ENCODE measurements at places on chromosomes 11 and 22.

DNA sequence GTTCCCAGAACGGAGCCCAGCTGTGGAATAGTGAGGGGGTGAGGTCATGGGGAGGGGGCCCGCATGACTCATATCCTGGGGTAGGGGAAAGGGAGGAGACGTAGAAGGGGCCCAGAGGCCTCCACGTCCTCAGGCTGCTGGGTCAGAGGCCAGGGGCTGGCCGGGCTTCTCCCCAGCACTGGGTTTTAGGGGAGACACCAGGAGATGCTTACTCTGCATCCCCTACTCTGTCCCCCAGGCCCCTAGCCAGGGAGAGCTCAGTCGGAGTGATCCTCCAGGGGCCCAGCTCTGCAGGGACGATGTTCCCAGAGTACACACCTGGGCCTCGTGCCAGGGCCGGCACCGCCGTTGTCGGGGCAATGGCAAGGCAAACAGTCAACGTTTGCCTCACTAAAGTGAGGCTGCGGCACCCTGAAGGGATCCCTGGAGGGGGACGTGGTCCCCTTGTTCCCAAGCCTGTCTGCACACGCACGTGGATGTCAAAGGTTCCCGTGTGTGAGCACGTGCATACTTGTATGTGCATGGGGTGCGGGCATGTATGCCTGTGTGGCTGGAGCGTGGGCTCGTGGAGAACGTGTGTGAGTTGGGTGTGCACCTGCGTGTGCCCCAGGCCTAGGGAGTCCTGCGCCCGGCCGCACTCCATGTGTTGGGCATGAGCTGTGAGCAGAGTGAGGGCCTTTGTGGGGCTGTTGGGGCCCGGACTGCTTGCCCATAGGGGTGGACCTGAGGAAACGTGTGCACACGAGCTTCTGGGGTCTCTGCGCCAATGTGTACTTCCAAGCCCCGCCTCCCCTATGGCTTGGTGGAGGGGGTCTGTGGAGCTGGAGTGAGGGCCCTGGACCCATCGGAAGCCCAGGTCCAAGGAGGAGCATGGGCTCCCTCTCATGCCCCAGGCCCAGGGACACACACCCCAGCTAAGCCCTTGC is 14.2 kb downstream of the PRR33 start:
- peak; percentile 52 for DNase-seq

DNA sequence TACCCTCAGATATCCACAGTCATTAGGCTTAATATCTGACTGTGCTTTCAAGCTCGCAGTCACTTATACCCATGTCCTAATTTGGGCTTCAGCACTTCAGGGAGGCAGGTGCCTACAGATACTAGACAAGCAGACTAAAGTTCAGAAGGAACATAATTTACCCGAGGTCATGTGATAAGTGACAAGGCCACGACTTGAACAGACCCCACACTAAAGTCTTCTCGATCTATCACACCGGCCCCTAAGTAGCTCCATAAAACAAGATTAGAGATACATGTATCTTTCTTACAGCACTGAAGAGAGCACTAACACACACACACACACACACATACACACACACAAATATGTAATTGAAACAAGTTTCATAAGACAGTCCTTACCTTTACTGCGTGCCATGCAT is 32.6 kb downstream of the TOM1 start:
- no peak for DNase-seq

- peak; percentile 32 for DNase-seq
These were observed 156.4 kb downstream of the TTC17 start for GRCh38 chr11:43515090-43515489.

- no peak for DNase-seq
These were observed 29.7 kb downstream of the NFRKB start for GRCh38 chr11:129865701-129866100.

- peak; percentile 24 for DNase-seq
These were observed 650 bp downstream of the PPM1F start for GRCh38 chr22:21951931-21952465.

DNA sequence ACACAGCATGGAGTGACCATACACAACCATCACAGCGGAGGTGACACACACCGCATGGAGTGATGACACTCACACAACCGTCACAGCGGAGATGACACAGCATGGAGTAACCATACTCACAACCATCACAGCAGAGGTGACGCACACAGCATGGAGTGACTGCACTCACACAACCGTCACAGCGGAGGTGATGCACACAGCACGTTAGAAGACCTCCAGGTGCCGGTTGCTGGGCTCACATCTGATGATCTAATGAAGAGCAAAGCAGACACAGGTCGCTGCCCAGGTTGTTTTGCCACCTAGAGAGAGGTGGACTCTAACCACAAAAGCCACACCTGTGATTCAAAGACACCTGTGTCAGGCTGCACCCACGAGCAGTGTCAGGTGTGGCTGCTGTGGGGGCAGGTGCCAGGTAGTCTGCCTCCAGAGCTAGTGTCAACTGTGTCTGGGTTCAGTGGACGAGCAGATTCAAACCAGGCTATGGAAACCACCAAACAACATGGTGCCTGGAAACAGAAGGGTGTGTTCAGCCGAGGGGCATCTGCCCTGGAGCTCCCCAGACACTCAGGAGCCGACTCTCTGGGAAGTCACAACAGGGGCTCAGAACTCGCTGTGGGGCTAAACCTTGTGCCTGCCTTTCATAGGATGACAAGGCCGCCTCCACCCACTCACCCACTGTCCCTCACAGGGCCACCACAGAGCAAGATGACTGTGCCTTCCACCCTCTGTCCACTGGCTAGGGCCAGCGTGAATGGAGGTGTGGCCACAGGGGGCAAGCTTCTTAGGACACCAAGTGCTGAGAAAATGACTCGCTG is 608.2 kb downstream of the TBC1D22A start:
- DNase-seq: peak; percentile 6

- DNase-seq: no peak
These were observed 51.7 kb upstream of the RCN1 start for GRCh38 chr11:32039149-32039548.

DNA sequence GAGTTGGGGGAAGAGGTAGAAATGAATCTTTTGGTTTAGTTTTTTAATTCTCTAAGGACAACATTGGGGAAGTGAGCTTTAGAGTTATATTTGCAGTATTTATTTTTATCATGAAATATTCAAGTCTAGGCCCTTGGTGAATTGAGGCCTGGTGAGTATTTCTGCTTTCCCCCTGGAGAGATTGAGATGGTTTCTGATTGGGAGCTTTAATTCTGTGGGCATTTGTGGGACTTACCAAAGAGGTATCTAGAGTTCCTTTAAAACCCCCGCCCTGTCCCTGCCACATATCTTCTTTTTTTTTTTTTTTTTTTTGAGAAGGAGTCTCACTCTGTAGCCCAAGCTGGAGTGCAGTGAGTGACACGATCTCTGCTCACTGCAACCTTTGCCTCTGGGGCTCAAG is 9.6 kb downstream of the ACO2 start:
- DNase-seq: no peak

GRCh38 chr11:120268686-120269085 is 28.7 kb downstream of the POU2F3 start:
- no peak for DNase-seq

DNA sequence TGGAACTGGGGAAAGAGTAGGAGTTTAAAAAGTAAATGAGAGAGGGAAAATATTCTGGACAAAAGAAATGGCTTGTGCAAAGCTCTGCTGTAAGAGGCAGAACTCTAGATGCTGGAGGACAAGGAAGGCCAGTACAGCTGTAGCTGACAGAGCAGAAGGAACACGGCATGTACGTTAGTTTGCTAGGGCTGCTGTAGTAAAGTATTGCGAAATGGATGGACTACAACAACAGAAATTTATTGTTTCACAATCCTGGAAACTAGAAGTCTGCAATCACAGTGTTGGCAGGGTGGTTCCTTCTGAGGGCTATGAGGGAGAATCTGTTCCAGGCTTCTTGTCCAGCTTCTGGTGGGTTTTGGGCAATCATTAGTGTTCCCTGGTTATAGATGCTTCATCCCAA is 454.4 kb downstream of the NTM start:
- DNase-seq: no peak

GRCh38 chr22:44217346-44217745 is 36.6 kb downstream of the PARVG start:
- no peak for DNase-seq

GRCh38 chr11:69241075-69241740 is 52.7 kb upstream of the MYEOV start:
- no peak for DNase-seq

DNA sequence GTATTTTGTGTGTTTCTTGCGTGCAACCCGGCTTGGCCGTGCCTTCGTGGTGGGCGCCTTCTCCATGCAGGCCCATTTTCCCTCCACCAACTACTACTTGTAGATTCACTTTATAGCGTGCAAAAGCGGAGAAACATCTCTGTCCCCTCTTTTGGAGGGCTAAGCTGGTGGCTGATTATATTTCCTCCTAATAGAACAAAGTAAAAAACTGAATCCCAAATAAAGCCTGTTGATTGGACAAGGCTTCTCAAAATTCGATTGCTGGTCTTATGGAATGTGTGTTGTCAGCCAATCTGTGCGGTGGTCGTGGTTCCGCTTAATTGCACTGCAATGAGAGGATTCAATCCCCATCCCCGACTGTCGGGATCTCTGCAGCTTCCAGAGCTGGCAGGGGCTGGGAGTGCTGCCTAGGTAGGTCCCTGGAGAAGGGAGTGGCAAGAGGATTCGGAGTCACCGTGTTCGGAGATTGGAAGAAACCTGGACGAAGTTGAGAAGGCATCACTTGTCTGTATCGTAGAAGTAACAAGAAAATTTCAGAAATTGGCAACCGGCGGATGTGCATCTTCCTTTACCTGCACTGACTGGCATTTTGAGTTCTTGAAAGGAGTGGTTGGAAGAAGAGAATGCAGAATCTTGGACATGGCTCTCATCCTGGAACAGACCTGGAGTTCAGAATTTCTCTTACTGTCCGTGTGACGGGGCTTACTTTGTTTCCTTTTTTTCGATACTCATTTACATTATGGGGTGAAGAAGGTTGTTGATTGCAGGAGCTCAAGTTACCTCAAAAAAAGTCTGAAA is 1.1 kb downstream of the HMGXB4 start:
- DNase-seq: no peak

GRCh38 chr22:21032868-21033688 is 717 bp upstream of the SLC7A4 start:
- DNase-seq: no peak

- DNase-seq: peak; percentile 99
These were observed 128.3 kb downstream of the TEAD1 start for GRCh38 chr11:12802418-12803085.

DNA sequence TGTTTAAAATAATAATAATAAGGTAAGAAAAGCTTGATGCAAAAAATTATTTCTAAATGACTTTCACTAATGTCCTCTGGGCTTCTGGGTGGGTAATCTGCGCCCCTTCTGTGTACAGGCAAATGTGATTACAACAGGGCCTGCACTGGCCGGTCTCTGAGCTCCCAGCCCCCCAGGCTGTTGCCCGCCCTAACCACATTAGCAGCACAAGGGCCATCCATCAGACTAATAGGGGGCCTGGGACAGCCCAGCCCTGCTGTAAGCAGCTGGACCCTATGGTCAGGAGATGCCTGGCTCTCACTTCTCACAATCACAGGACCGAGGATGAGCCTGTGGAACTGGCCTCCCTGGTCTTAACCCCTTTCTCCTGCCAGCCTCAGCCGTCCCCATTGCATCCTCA is 388.4 kb downstream of the BUD13 start:
- DNase-seq: peak; percentile 34

DNA sequence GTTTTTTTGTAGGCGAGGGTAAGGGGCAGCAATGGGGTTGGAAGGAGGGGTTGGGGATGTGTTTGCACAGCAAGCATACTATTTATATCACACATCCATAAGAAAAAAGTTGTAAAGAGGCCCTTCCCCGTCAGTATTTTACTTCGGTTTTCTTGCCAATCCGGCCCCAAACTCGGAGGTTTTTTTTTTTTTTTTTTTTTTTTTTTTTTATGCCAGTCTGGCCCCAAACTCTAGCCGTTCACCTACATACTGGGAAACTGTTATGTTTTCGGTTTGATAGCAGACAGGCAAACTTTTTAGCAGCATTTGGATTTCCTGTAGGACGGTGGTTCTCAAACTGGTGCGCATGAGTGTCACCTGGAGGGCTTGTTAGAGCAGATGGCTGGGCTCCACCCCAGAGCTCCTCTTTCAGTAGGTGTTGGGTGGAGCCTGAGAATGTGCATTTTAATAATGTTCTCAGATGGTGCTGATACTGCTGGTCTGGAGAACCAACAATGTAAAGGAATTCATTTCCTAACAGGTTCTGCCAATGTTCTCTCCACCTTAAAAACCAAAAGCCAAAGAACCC is 76.5 kb upstream of the ZBED5 start:
- DNase-seq: peak; percentile 23

Measured in NCI-H1417 (cell line).